Activated CD4-positive, alpha-beta T cell treated with anti-CD3 and anti-CD28 coated beads, Interleukin-2, amount 50 U/mL, for 16 hours (primary cell): ENCODE measurements at places on chromosomes 1 and 21.

DNA sequence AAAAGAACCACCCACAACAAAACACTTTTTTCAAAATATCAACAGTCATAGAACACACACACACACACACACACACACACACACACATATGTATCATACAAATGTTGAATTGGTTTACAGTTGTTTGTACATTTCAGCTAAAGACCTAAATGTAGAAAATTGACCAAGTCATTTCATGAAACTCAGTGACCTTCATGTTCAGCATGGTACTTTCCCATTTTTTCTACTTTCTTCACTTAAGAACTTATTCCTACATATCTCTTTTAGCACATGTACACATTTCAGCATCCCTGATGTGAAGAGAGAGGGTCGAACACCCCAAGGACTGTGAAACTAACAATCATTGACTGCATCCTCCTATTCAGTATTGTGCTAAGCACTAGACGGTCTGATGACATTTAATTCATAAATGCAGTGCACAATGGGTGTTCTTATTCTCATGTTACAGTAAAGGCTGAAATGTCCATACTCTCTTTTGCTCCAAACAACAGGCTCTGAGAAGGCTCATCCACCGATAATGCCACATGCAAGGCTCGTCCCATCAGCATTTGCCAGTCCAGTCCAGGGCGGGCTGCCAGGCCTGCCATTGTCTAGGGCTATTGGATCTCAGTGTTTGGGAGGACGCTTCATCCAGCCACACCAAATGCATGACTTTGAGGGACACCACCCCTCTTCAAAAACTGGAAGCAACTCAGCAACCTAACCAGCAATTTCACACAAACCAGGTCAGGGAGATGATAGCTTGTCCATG is 150.1 kb upstream of the RUNX1 start:
- DNase-seq: no peak

DNA sequence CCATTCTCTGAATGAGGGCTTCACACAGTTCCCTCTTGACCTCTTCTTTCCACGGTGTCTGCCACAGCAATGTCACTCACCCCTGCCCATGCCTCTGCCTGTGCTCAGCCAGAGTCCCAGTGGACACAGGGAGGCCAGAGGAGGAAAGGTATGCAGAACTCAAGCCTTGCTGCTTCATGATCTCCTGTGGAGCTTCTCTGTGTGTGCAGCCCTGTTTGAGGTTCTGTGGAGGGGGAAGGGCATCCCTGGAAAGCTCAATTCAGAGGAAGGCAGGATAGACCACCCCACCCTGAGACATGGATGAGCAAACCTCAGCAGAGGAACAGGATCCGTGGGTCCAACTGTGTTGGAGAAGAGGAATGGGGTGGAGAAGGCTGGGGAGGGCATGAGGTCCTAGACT is 2.0 kb downstream of the HCN3 start:
- DNase-seq: no peak

DNA sequence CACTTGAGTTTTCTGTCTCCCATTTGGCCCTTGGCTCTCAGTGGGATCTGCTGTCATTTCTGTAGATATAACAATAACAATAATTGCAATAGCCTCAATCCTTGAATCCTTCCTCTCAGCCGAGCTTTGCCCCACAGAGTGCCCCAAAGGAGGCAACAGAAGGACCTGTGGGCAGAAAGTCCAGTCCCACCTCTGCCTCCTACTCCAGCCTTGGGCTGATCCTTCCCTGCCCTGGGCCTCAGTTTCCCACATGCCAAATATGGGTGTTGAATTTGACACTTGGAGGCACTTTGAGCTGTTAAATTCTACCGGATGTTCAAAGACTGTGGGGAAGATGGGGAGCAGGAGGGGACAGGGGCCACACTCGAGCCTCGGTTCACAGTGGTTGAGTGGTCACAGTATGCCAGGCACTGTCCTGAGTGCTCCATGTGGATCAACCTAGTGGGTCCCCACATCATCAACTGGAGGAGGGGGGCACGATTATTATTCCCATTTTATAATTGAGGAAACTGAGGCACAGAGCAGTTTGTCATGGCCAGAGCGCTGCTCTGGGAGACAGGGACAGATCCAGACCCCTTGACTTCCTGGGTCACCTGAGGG is 307.1 kb downstream of the MATN1 start:
- DNase-seq: no peak

GRCh38 chr1:44747878-44748277 is 8.2 kb downstream of the KIF2C start:
- no peak for DNase-seq

- peak; percentile 20 for DNase-seq
Measured at GRCh38 chr1:117312453-117313138, 54.7 kb upstream of the MAN1A2 start.

DNA sequence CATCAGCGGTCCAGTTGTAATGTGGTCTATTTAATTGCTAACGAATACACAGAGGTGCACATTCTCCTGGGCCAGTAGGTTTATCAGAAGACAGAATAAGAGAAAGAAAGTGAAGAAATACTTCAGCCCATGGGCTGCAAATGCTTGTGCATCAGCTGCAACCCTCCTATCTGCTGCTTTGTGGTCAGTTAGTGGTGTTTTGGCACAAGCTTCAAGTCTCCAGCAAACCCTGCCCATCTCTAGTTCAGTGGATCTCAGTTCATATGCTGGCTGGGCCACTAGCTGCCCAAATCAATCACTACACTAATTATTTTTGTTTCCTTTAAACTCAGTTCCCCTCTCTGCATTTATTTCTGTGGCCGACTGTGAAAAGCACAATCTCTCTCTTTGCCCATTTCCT is 124.2 kb downstream of the KCNJ6 start:
- DNase-seq: no peak

GRCh38 chr1:68204977-68205630 is 27.2 kb downstream of the WLS start:
- DNase-seq: no peak

DNA sequence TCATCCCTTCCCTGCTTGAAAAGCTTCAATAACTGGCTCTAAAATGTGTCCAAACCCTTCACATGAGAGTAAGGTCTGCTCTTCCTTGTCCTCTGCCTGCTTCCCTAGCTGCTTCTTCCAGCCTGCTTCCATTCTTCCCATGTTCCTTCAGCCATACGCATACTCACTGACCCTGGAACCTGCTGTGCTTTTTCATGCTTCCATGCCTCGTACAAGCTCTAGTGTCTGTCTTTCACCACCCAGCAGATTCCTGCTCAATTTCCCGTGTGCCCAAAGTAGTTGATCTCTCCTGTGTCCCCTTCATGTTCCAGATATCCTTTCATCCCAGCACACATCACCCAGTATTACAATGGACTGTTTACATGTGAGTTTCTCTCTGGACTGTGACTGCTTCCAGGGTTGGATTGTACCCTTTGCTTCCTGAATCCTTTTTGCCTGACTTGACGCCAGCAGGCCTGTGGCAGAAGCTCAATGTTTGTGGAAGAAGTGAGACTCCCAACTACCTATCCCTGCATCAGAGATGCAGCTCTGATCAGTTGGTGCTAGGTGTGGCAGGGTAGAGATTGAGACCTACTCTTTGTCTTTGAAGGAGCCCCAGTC is 35.9 kb upstream of the RNF19B start:
- DNase-seq: no peak

- no peak for DNase-seq
Measured at GRCh38 chr1:150210091-150210490, 25.8 kb downstream of the ANP32E start.

GRCh38 chr21:24895885-24896734 is 711.2 kb downstream of the MRPL39 start:
- DNase-seq: peak; percentile 9

DNA sequence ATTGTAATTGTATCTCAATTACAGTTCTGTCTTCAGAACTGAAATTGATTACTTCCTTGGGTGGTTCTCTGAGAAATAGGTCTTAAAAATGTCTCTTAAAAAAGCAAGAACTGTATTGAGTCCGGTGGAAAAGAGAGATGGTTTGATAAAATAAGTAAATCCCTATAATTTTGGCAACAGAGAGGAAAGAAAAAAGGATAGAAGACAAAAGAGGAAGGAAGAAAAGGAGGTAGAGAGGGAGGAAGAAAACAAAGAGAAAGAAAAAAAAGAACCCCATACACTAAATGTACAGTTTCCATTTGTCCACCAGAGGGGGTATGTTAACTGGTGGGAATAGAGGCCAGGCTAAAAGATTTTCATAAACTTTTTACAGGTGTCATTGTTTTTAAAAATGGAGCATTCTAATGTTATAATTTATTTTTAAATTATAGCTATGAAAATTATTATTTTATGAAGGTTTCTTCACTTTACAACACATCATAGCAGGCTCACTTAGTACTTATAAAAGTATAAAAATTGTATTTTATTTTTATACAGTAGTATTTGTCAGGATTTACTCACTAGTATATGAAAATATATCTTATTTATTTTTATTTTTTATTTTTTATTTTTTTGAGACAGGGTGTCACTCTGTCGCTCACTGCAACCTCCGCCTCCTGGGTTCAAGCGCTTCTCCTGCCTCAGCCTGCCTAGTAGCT is 2.1 kb upstream of the UBE2T start:
- peak; percentile 66 for DNase-seq

DNA sequence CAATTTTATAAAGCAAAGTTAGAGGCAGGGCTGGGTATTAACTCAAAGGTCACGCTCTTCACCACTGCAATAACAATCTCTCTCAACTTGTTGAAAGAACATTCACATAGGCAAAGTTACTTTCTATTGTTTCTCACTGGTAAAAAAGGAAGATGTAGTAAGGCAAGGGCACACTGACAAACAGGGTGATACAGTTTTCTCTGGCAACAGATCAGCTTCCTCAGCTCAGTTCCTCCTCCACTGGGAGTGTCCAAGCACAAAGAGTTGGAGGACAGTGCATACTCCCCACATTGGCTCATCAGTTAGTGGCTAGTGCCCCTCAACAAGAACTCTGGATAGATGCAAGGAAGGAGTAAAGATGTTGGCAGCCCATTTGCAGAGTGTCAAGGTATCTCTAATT is 3.7 kb downstream of the PLPPR4 start:
- DNase-seq: no peak

DNA sequence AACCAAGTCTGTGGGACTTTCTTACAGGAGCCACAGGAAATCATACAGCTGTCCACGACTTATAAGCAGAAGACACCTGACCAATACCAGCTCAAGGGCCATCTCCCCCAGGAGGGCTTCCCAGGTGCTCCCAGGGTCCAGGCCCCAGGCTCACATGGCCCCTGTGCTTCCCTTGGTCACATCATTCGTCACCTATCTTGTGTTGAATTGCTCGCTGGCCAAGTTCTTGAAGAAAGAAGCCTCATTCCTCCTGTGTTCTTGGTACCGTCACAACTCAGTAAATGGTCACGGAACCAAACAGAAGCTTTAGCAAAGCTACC is 3.0 kb downstream of the NPHP4 start:
- no peak for DNase-seq

DNA sequence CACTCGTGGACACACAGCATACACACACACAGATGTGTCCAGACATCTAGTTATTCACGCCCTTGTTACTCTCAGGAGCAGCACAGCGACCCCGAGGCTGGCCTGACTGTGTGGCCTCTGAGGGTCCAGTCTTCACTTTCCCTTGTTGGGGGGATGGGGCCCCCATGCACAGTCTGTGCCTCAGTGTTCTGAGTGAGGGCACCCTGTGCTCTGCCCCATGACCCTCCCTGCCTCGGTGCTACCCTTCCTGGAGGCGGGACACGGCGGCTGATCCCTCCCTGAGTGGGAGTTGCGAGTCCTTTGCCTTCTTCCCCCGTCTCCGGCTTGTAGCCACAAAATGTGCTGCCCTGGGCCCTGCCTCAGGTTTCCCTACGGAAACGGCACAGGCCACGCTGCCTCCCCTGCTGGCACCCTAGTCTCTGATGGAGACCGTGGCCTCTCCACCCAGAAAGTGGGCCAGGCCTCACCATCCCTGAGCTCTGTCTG is 8.6 kb downstream of the CSTB start:
- DNase-seq: no peak

DNA sequence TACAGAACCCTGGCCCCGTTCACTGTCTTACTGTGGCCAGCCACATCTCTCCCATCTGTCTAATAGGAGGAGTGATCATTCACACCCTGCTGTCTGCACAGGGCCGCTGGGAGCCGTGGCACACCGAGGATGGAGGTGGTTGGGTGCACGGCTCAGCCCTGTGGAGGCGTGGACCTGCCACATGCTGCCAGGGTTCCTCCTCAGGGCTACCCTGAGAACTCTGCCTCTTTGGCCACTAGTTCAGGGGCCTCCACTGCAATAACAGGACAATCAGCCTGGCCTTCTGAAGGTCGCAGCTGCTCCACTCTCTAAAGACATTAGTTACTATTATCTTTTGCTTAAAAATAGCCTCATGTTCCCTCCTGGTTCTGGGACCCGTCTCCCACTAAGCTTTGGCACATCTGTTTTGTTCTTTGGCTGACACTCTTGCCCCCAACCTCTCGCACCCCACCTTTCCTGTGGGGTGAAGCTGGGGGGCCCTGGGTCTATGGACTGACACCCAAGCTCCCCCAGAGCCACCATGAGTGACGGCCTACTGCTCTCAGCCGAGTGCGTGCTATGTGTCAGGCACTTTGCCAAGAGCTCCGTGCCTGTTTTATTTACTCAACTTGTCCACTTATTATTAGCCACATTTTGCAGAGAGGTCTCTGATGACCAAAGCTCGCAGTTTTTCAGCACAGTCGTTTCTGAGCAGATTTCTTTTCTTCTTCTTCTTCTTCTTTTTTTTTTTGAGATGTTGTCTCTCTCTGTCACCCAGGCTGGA is 66.3 kb downstream of the ARHGEF10L start:
- DNase-seq: no peak

DNA sequence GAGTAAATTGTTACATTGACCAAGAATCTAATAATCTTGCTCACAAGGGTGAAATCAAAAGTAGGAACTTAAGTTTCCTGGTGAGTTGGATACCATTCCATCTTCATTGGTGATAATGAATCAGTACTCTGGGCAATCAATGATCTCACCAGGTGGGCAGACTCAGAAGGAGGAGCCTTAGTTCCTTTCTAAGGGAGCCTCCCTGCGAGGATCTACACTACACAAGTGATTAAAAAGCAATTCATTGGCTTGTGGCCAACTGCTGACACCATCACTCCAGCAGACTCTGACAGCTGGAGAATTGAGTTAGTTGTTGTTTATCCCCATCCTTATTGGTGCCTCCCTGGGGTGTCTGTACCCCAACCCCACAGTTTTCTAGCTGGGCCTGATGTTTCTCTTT is 84.1 kb upstream of the VANGL1 start:
- DNase-seq: no peak
